ENCODE measurements at places on chromosomes 7 and 10. TPM values are rescaled to one million over a fixed set of nuclear protein-coding genes. Genes with fewer than 3 reads are reported as not detected.

Gene TMEM26
- not detected for total RNA-seq

Gene TMEM196
- not detected for total RNA-seq

- no peak overlapping the region for H3K4me3 ChIP-seq
- H3K27me3 ChIP-seq = no peaks in the 10 kb centered on the region
- H3K27ac ChIP-seq = no peak overlapping the region
These were observed 172.9 kb upstream of the MGMT start for GRCh38 chr10:129293991-129294700.

GRCh38 chr10:61943674-61944378 is 42.3 kb downstream of the ARID5B start:
- H3K27ac ChIP-seq = no peak overlapping the region
- H3K36me3 ChIP-seq = no peaks in the 10 kb centered on the region
- H3K4me1 ChIP-seq = peaks cover 5% of the 10 kb centered on the region
- no peak for DNase-seq
- H3K4me3 ChIP-seq = no peak overlapping the region

DNA sequence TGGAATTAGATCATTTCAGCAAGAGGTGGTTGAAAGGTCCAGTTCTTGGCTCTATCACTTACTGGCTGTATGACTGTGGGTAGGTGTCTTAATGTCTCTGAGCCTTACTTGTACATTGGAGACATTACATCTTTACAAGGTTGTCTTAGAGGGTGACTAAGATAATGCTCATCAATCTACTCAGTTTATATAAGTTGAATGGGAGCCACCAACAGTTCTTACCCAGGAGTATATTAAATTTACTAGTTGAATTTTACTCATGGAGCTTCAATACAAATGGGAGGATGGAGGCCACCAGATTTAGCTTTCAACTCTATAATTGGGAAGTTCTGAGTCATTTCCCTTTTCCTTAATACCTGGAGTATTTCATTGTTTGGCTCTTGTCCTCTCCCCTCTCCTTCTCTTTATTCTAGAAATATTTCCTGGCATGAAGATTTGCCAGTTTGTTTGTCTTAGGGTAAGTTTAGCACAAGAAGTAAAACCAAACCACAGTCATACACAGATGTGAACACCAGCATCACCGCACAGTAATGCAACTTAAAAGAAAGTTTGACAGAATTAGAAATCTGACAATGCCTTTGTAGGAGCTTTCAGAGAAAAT is 222.8 kb downstream of the LRMDA start:
- H3K27me3 ChIP-seq = peaks cover under 1% of the 10 kb centered on the region
- no peak for DNase-seq
- H3K36me3 ChIP-seq = no peaks in the 10 kb centered on the region
- H3K4me1 ChIP-seq = no peaks in the 10 kb centered on the region

DNA sequence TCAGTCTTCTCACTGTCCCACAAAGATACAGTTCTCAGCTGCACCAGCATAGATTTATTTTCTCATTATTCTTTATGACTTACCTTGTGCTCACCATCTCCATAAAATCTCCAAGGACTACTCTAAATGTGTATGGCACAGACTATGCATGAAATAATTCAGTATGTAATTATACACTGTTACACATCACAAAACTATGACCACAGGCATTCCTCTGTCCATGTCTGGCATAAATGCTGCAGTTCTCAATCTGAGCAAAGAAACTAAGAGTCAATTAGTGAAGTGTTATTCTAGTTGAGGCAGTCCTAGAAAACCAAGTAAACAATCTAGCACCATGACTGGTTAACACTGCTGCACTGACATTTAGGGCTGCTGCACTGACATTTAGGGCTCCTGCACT is 2.7 kb downstream of the CYCS start:
- H3K4me1 ChIP-seq = peaks cover 2% of the 10 kb centered on the region
- no peak overlapping the region for H3K27ac ChIP-seq
- no peak for DNase-seq
- H3K36me3 ChIP-seq = peaks cover 57% of the 10 kb centered on the region
- H3K4me3 ChIP-seq = no peak overlapping the region

DNA sequence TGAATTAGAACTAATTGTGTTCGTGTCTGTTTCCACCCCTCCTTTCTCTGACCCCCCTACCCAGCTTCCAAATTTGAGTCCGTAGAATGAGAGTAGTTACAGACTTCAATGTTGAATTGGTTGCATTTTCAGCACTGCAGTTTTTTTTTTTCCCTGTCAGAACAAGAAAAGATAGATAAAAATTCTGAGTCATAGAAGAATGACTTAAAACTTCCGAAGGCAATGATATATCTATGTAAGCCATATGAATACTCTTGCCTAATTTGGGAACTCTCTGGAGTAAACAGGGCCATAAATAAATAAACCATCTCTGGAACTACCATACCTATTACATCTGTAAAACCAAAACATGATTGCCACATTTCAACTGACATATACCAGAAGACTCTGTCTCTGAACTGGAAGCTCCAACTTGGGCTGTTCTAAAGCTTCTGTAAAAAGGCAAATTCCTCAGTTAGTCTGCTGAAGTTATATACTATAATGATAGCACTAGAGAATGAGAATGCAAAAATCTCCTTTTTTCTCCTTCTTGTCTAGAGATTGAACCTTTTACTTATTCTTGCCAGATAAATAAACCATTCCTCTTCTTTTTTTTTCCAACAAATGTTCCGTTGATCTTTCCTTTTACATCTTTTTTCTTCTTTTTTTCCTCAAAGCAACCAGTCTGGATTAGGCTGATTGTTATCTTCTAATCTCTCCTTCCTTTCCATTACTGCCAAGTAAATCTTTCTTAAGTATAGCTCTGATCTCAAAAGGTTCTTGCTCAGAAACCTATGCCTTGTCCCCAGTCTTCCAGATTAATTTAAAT is 23.5 kb downstream of the VCL start:
- H3K27ac ChIP-seq = peak overlapping the region; percentile 95
- no peak for DNase-seq
- peaks cover 42% of the 10 kb centered on the region for H3K36me3 ChIP-seq
- H3K4me1 ChIP-seq = peaks cover 22% of the 10 kb centered on the region
- H3K27me3 ChIP-seq = no peaks in the 10 kb centered on the region
- peak overlapping the region; percentile 11 for H3K4me3 ChIP-seq

Gene TBX20
- total RNA-seq = not detected

- DNase-seq = peak; percentile 11
- no peak overlapping the region for H3K4me3 ChIP-seq
- H3K4me1 ChIP-seq = no peaks in the 10 kb centered on the region
- no peaks in the 10 kb centered on the region for H3K27me3 ChIP-seq
These were observed 173.9 kb upstream of the SP4 start for GRCh38 chr7:21253740-21254687.

- H3K4me1 ChIP-seq = no peaks in the 10 kb centered on the region
- no peak overlapping the region for H3K27ac ChIP-seq
- H3K27me3 ChIP-seq = no peaks in the 10 kb centered on the region
- no peak overlapping the region for H3K4me3 ChIP-seq
These were observed 10.2 kb downstream of the HIPK2 start for GRCh38 chr7:139767561-139767982.

Gene APBB1IP
- 0.22 TPM for total RNA-seq

Gene PGAM2
- not detected for total RNA-seq

DNA sequence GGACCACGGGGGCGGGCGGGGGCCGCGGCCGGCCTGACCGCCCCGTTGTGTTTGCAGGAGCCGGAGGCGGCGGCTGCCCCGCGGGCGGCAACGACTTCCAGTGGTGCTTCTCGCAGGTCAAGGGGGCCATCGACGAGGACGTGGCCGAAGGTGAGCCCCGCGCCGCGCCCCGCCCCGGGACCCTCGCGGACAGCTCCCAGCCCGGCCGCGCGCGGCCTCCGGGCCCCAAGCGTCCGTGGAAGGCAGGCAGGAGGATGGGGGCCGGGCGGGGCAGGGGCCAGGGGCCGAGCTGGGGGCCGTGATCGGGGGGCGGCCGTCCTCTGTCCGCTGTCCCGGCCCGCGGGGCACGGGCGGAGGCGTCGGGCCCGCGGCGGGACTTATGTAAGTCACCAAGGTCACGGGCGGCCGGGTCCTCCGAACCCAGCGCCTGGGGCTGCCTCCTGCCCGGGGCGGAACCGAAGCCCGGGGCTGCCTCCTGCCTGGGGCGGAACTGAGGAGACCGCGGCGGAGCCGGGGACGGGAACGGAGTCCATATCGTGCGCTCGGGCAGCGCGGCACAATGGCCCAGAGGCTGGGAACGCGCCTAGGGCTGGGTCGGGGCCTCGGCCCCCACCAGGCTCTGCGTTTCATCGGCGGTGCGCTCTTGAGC is 497 bp downstream of the PPP2R2D start:
- H3K4me1 ChIP-seq = peaks cover 41% of the 10 kb centered on the region
- peak overlapping the region; percentile 81 for H3K4me3 ChIP-seq
- peak overlapping the region; percentile 90 for H3K27ac ChIP-seq
- no peaks in the 10 kb centered on the region for H3K27me3 ChIP-seq
- DNase-seq = peak; percentile 43
- peaks cover 36% of the 10 kb centered on the region for H3K36me3 ChIP-seq

GRCh38 chr10:128295003-128295402 is 168.8 kb upstream of the MKI67 start:
- H3K27me3 ChIP-seq = peaks cover 9% of the 10 kb centered on the region
- H3K4me1 ChIP-seq = no peaks in the 10 kb centered on the region
- no peak overlapping the region for H3K27ac ChIP-seq
